ENCODE measurements at places on chromosomes 11 and 22.

DNA sequence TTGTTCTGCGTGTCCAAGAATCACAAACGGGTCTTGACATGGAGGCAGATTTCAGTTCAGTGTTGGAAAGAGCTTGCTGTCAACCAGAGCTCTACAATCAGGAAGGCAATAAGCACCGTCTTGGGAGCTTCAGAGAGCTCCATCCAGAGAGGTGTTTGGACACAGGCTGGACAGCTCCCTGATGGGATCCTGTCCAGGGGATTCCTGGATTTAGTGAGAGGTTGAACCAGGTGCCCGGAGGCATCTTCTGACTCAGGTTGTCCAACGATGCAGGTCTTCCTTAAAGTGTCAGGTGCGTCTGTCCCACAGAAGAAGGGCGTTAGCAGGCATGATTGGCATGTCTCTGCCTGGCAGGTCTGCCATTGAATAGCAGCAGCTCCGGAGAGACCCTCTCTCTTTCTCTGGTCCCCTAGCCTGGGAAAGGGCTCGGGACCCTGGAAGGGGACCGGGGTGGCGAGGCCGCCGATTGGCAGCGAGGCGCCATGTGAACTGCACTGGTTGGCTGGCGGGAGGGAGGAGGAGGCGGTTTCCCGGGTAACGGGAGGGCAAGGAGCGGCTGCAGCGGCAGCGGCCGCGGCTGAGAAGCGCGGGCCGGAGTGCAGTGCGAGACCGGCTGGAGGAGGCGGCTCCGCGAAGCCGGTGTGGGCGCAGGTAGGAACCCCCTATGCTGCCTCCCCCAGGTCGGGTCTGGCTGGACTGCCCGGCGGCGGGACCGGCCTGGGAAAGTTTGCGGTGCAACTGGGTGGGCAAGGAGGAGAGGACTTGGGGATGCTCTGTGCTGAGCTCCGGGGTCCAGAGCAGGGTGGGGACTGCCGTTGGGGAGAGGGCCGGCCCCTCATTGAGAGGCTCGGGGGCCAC, 104.1 kb upstream of the E2F8 start:
- DNase-seq: no peak

GRCh38 chr22:49312601-49313000, 515.1 kb downstream of the BRD1 start:
- no peak for DNase-seq

GRCh38 chr11:87849216-87849615, 326.0 kb downstream of the RAB38 start:
- DNase-seq: no peak

DNA sequence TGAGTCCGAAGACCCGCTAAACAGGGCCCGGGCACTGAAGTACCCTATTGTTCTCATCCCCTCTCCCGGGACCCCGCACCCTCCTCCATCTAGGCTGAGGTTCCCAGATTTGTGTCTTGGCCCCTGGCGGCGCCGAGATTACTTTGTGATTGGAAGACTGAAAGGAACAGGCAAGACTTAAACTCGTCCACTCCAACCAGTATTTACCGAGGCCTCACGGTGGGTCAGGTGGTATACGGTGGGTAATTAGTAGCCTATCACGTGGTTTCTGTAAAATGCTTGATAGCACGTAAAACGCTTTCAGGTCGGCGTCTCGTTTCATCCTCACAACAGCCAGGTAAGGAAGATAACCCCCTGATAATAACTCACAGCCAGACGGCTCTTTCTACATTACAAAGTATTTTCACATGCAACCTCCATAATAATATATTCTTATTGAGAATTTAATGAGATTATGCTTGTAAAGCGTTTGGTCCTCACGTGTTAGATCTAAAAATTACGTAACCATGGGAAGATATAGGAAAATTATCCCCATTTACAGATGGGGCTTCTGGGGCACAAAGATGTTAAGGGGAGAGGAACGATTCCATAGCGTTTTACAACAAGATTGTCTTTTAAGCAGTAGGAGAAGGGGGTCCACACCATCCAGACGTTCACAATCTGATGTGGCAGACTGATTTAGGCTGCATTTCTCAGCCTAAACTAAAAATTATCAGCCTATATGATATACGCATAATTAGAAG, 642 bp upstream of the PIK3C2A start:
- DNase-seq: peak; percentile 1

GRCh38 chr11:2814751-2815150, 70.8 kb downstream of the CDKN1C start:
- no peak for DNase-seq

- DNase-seq: no peak
Observed at GRCh38 chr22:23565915-23566704, 14.0 kb downstream of the IGLL1 start.

DNA sequence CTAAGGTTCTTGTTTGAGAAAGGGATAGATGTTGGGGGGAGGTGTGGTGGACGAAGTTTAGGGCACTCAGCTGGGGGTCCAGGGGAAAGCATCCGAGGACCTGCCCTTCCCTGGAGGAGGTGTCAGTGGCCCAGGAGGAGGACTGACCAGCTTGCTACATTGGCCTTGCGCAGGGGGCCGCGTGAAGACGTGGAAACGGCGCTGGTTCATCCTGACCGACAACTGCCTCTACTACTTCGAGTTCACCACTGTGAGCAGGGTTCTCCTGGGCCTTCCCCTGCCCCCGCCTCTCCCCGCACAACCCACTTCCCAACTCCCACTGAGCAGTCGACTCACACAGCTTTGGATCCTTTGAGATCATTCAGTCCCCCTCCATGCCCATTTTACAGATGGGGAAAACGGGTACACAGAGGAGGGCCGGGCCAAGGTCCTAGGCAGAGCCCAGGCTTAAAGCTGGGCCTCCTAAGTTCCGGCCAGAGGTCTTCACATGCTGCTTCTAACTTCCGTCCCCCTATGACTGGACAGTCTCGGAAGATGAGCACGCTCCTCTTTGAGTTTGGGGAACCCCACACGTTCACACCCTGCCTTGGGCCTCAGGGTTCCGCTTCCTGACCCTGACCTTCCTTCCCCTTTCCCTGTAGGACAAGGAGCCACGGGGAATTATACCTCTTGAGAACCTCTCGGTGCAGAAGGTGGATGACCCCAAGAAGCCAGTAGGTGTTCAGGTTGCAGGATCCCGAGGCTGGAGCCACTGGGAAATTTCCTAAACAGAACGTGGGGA, 28.7 kb downstream of the CYTH4 start:
- DNase-seq: no peak

DNA sequence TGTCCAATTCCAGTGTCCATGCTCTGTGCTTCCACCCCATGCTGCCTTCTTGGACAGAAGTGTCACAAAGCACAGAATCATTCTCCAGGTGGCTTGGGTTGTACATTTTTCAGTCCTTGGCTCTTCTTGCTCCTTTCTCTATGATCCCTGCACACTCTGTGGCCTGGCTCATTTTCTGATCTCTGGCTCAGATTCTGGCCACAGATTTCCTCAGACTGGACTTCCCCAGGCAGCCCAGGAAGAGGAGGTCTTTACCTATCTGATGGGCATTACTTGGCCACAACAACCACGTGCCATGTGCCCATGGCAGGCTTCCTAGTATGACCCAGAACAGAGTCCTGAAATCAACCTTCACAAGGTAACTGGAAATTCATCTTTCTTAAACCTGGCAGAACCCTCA, 27.2 kb downstream of the SYTL2 start:
- no peak for DNase-seq

- no peak for DNase-seq
Observed at GRCh38 chr11:110475671-110476070, 45.9 kb downstream of the FDX1 start.

GRCh38 chr11:41431784-41432183, 27.7 kb downstream of the LRRC4C start:
- DNase-seq: no peak

DNA sequence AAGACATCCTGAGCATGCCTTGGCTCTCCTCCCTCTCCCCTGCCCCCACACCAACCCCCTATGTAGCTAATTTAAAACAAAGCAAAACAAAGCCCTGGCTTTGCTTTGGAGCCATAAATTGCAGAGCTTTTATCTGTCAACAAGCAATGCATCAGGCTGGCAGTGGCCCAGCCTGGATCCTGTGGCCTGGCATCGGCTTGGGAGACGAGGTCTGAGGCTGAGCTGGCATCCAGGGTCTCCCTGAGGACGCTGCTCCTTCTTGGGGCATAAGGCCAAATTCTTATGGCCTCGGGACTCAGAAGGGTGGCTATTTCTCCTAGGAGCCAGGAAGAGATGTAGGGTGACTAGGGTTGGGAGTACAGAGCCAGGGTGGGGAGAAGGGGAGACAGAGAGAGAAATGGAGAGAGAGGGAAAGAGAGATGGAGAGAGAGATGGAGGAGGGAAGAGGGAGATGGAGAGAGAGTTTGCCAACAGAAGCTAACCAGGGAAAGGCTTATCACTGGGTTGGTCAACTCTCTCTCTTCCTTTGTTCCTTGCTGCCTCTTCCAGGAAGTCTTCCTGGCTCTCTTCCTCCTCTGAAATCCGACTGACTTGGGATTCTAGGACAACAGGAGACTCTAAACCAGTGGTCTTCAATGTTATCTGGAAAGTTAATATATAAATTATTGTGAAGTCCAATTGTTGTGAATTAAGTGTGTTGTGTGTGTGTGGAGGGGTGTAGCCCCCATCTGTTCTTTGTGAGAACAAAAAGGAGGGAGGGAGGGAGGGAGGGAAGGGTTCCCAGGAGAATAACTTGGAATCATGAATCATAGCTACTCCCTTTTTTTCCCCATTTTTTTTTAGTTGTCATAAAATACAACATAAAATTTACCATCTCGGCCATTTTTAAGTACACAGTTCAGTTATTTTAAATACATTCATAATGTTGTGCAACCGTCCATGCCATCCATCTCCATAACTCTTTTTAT, 29.1 kb downstream of the TSPAN18 start:
- no peak for DNase-seq

- no peak for DNase-seq
Observed at GRCh38 chr11:113618360-113618759, 87.7 kb downstream of the TMPRSS5 start.

GRCh38 chr11:134032501-134033091, 36.3 kb upstream of the JAM3 start:
- no peak for DNase-seq

GRCh38 chr22:28246397-28246796, 327.3 kb upstream of the PITPNB start:
- DNase-seq: no peak

GRCh38 chr11:33569333-33569732, 131.3 kb downstream of the C11orf91 start:
- no peak for DNase-seq

GRCh38 chr11:92886243-92886905, 83.1 kb upstream of the MTNR1B start:
- DNase-seq: no peak
